Progenitor cell of endocrine pancreas (in vitro differentiated cells): ENCODE measurements at places on chromosomes 2 and 18. TPM values are rescaled to one million over a fixed set of nuclear protein-coding genes. Genes with fewer than 3 reads are reported as not detected.

The EFEMP1 gene
- 37.6 and 43.9 TPM in 2 replicates for total RNA-seq

The ADD2 gene
- 1.1 and 1.3 TPM in 2 replicates for total RNA-seq

The POTEJ gene
- 0.19 and 0.24 TPM in 2 replicates for total RNA-seq

The LYPD6 gene
- 30.1 and 30.5 TPM in 2 replicates for total RNA-seq

The NOSTRIN gene
- 4.0 and 4.3 TPM in 2 replicates for total RNA-seq

The LBX2 gene
- total RNA-seq, result 7.3 and 9.3 TPM in 2 replicates

The LYPD1 gene
- total RNA-seq, result 7.1 and 13.8 TPM in 2 replicates

The KLHL30 gene
- total RNA-seq, result 0.07 and 0.13 TPM in 2 replicates

The HAAO gene
- 14.5 and 16.7 TPM in 2 replicates for total RNA-seq

- no peak for DNase-seq
Observed at GRCh38 chr2:37365669-37366068, 21.2 kb downstream of the QPCT start.

DNA sequence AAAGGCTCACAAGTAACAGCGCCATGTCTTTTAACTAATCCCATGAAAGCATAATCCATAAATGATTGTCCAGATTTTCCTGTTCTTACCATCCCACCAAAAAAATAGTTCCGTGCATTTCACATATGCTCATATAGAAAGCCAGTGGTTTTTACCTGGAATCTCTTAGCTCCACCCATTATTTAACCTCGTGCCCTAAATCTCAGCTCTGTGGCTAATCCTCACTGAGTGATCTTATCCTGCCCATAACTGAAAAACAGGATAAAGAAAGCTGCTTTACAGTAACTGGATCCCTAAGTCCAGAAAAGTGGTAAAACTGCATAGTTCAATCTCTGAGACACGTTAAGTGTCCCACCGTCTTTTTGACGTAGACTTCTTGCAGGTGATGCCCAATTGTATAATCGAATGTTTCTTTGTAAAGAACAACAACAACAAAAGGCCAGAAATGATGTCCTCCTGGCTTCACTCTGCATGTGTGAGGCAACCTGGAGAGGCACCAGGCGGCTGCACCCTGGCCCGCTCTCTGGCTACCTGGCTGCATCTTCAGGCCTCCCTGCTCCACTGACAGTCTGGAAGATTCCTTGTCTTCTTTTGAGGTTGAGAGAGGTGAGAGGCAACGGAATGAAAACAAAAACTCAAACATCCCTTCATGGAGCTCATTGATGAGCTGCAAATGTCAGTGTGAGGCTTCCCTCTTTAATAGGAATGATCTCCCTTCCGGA is 38.6 kb downstream of the FEZ2 start:
- no peak for DNase-seq

DNA sequence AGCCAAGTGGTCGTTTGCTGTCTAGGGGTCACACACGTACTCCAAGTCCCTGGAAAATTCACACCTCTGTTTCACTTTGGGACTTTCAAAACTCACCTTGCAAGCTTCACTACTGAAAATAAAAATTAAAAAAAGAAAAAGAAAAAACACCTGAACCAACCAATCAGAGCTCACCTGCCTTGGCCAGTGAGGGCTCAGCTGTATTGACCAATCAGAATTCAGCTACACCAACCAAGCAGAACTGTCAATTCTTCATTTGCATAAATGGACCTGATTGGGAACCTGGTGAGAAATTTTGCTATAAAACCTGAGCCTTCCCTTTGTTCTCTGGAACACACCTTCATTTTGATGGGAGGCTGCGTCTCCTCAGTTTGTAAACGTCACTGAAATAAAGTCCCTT is 176.4 kb downstream of the TTC32 start:
- no peak for DNase-seq

GRCh38 chr18:58525928-58526424 is 102.9 kb downstream of the ALPK2 start:
- no peak for DNase-seq

DNA sequence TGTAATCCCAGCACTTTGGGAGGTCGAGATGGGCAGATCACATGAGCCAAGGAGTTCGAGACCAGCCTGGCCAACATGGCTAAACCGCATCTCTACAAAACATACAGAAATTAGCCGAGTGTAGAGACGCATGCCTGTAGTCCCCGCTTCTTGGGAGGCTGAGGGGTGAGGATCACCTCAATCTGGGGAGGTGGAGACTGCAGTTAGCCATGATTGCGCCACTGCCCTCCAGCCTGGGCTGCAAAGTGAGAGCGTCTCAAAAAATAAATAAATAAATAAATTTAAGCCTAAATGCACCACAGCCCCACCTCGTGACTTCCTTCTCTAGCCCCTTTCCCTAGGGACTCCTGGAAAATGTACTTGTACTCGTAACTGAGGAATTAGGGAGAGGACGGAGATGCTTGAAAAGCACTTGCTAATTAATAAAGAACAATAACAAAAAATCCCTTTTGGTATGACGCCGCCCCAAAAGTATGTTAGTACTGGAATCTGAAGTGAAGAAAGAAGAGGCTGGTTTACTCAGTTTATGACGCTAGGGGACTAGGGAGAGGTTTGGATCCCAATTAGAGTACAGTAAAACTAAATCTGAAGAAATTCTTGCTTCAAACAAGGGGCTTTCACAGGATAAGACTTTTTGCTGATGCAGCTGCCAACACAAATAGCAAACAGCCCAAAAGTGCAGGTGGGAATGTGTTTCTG is 887 bp upstream of the ZNF396 start:
- no peak for DNase-seq

DNA sequence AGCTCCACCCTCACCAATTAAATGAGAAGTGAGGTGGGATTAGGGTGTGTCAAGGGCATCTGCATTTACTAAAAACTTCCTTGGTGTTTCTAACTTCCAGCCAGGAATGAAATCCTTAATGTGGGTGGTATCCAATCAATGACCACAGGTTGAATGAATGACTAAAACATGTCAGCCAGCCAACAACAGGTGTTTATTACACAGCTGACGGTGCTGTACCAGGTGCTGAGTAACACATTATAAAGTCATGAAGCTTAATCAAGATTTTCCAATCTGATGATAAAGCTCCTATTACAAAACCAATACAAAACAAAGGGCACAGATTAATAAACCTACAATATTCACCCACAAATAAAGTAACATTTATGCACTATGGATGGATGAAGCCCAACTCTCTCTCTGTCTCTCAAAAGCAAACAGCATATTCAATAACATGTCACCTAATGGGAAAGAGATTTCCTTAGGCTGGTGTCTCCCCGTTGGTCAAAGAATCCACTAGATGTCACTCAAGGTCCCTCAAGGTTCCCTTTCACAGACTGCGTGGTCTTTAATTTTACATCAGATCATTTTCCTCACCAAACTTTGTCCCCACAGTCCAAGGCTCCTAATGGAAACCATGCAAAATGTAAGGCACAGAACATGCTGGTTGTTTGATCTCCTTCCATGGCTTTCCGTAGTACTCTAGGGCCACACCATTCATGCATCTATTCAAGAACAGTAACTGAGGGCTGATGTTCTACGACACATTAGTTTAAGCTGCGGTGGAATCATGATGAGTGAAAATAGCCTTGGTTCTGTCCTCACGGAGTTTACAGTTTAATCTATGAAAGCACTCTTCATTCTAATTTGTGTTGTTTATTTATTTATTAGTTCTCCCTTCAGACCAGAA is 6.4 kb upstream of the PTPN4 start:
- no peak for DNase-seq

DNA sequence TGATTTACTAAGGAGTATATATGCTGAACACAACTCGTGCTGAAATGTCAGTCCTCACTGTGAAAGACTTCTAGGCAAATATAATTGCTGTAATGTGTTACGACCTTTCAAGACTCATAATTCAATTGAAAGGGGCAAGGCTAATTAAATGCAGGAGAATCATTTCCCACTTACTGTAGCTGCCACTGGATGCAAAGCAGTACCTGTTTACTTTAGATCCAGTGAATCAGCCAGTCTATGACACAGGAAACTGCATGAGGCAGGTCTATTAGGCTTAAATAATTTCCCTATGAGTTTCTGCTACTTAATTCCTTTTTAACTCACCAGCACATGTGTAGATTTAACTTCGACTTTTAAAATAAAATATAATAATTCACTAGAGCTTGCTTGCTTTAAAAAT is 125.6 kb downstream of the CTNNA2 start:
- no peak for DNase-seq

- DNase-seq, result no peak
Observed at GRCh38 chr2:223856021-223856420, 18.6 kb upstream of the AP1S3 start.

DNA sequence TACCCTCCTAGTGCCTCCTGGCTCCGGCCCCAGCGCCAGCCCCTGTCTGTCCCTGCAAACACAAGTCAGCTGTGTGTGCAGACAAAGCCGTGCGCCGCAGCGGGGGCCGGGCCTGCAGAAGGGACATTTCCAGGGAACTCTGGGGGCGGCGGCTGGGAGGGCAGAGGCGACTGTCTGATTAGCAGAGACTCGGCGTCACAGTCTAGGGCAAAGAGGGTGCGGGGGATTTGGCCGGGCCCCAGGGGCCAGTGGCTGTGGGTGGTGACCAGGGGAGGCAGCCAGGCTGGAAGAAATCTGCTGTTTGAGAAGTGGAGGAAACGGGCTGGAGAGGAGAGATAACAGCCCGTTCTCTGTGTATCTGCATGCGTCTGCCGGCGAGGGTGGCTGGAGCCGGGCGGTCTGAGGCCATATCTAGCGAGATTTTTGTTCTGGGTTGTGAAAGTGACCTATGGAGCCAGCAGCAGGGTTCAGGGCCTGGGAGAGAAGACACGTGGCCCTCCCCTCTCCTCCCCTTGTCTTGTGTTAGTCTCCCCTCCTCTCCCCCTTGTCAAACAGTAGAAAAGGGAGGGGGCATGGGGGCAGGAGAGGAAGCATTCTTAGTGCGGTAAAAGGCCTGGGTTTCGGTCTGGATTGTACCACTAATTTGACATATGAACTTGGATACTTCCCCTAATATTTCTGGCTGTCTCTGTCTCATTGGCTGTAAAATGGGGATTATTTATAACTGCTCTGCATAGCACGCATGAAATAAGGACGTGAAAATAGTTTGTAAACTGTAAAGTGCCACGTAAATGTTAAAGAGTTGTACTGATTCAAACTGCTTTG is 169.4 kb downstream of the SMAD7 start:
- peak; percentile 34 for DNase-seq

DNA sequence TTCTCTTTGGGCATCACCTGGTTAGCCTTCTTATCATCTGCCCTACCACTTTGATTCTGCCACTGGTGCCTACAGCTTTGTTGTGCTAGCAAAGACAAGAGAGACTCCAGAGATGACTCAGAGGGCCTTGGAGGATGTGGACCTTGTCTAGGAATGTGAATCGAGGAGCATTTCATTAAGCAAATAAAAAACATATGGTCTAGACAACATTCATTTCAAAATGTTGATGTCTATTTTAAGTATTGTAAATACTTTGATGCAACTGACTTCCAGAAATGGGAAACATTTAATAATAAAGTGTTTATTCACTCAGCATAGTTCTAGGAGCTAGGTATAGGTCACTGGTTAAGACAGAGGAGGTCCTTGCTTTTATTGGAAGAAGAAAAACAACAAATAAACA is 195.5 kb downstream of the CDCA7 start:
- no peak for DNase-seq

- DNase-seq, result no peak
Observed at GRCh38 chr2:68828887-68829708, 42.1 kb downstream of the BMP10 start.

DNA sequence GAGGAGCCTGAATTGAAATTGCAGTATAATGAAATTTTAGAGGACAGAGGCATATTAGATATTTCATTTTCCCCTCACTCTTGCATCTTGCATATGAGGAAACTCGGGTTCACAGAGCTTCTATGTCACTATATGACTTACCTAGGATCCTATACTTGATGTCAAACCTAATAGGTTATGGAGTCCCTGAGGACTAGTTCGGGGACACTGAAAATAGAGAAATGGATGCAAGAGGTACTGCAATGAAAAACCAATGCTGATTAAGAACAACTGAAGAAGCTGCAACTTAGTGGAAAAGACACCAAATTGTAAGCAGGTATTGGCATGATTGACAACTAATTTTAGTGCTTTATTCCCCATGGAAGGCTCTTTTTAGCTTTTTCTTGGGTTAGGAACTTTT is 210.1 kb downstream of the IKZF2 start:
- no peak for DNase-seq

DNA sequence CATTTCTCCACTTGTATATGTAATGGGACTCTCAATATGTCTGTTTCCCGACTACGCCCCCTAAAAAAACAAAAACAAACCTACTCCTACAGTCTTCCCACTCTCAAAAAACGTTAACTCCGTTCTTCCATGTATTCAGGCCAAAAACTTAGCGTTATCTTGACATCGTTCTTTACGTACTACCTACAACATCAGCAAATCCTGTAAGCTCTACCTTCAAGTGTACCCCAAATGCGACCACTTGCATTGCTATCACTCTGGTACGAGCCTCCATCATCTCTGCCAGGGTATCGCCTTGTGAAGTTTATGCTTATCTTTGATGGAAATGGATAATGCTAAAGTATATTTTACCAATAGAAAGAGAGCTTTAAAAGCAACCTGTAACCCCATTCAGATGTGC is 479 bp downstream of the GPATCH11 start:
- DNase-seq, result no peak

DNA sequence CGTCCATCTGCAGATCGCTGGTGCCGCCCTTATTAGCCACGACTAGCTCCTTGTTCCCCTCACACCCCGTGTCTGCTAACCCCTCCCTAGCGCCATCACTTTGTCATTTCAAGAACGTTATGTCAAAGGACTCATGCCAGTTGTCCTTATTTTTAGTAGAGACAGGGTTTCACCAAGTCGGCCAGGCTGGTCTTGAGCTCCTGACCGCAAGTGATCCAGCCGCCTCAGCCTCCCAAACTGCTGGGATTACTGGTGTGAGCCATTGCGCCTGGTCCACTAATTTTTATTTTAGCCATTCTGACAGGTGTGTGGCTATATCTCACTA is 138.9 kb upstream of the HDAC4 start:
- DNase-seq, result no peak
